Stimulated activated CD4-positive, alpha-beta T cell treated with anti-CD3 and anti-CD28 coated beads, Interleukin-4, amount 100 ng/mL, for 1 hour (primary cell): ENCODE measurements at places on chromosomes 7 and 10.

DNA sequence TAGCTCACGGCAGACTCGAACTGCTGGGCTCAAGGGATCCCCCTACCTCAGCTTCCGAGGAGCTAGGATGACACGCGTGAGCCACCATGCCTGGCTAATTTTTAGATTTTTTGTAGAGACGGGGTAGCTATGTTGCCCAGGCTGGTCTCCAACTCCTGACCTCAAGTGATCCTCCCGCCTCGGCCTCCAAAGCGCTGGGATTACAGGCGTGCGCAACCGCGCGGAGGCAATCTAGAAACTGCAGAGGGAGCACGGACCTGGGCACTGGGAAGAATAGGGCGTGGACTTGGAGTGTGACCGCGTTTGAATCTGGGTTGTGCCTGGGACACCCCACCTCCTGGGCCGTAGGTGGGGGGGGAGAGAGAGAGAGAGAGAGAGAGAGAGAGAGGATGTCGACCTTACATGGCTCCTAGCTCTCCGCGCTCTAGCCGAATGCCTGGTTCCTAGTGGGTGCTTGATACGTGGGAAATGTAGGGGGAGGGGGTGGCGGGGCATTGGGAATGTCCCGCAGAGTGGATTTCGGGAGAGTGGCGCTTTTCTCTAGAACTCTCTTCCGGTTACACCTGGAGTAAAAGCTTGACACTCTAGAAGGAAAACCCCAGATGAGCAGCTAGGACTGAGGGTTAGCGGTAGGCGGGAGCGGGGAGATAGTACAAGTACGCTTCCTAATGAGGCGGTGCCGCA, 1.2 kb upstream of the MAP3K8 start:
- DNase-seq, result no peak

DNA sequence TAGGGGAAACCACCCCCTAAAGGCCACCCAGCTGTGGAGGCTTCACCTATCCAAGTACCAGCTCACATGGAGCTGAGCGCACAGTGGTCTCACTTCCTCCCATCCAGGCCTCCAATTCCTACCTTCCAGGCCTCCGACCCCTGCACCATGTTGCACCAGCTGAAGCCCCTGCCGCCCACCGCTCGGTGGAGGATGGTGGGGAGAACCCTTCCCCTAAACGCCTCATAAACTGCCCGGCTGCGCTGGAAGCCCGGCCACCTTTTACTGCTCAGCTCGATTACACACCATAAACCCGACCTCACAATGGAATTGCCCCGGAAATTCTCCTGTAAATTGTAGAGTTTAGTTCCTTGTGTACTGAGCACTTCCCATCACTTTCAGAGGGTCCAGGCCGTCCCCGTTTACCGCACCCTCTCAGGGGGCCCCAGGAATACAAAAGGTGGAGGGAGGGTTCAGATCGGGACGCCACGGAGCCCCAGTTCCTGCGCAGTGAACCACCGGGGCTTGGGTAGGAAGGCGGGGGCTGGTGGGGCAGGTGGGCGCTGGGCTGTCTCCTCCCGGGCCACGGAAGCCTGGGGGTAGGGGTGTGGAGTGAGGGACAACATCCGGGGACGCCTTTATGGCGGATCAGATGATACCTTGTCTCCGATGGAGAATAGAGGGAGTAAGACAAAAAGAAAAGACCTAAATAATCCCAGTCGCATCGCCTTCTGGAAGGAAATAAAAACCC, 1.4 kb upstream of the HOXA7 start:
- DNase-seq, result no peak

DNA sequence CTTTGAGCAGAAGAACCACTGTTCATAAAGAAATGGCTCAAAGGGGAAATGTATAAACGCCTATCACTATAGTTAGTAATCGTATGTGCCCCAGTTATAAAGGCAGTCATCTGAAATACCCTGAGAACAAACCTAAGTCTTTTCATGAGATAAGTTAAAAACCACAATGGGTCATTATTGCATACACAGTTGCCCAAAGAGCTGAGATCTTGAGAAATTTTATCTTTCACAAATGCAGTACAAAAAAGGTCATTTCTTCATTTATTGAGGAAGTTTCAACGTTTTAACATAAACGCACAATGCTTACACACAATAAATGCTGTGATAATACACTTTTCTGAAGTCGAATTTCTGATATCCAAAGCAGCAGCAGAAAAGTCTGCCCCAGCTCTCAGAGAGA, 114.4 kb downstream of the MICU1 start:
- DNase-seq, result no peak

DNA sequence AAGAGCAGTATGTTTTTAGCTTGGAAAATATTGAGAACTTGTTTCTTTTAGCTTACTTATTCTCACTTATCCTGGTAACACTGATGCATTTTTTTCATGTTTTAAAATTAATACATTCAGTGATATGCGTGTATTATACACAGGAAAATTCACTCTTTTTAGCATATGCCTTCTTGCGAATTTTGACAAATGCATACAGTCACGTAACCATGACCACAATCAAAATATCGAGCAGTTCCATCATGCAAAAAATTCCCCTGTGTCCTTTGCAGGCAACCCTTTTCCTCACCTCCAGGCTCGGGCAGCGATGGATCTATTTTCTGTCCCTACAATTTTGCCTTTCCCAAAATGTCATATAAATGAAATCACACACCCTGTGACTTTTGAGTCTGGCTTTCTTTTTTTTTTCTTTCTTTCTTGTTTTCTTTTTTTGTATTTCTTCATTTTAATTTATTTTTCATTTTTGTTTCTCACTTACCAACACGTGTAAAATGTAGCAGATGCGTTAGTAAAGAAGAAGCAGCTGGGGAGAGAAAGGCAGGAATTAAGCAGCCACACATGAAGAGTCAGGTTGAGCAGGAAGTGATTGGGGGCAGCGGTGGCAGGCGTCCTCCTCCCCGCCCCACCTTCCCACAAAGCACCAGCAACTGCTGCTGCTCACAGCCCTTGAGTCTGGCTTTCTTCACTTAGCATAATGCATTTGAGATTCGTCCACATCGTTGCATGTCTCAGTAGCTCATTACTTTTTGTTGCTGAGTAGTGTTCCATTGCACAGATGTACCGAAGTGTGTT, 29.9 kb downstream of the ADRB1 start:
- no peak for DNase-seq

- no peak for DNase-seq
Observed at GRCh38 chr10:15035385-15036301, 8.1 kb upstream of the OLAH start.

DNA sequence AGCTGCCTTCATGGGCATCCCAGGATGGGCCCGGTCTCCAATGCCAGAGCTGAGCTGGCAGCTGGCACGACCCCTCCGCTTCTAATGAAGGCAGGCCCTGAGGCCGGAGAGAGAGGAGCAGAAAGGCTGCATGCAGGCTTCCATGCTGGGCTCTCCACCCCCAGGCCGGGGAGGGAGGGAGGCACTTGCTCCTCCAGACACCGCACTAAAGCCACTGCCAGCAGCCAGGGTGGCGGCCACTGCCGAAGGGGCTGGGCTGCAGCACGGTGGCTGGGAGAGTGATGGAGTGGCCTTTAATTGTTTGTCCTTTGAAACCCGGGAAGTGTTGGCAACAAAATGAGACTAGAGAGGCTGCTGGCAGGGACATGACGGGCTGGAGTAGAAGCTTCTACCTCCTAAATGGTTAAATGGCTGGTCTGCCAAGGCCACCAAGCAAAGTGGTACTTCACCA, 236.5 kb downstream of the SKAP2 start:
- DNase-seq, result no peak

DNA sequence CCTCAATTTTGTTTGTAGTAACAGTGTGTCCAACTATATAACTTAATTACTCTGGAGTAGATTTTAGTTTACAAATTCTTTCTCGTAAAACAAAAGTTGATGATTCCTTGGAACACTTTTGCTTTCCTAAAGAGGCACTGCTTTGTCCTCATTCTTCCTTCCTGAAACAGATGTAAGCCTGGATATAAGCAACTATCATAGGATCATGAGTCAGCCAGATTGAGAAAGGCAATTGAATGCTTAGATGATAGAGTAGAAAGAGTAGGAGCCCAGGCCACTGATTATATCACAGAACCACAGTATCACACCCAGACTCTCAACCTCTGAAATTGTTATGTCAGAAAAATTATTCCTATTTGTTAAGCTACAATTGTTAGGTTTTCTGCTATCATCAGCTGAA, 69.9 kb downstream of the TMEM106B start:
- no peak for DNase-seq

- no peak for DNase-seq
Observed at GRCh38 chr10:28317760-28318159, 14.9 kb upstream of the MPP7 start.

DNA sequence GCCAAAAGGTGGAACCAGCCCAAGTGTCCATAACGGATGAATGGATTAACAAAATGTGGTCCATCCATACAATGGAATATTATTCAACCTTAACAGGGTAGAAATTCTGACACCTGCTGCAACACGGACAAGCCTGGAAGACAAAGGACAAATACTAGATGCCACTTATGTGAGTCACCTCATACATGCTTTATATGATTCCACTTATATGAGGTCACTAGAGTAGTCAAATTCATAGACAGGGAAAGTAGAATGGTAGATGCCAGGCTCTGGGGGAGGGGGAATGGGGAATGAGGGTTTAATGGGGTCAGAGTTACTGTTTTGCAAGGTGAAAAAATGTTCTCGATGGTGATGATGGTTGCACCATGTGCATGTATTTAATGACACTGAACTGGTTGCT, 34.0 kb upstream of the CYTH3 start:
- DNase-seq, result no peak

DNA sequence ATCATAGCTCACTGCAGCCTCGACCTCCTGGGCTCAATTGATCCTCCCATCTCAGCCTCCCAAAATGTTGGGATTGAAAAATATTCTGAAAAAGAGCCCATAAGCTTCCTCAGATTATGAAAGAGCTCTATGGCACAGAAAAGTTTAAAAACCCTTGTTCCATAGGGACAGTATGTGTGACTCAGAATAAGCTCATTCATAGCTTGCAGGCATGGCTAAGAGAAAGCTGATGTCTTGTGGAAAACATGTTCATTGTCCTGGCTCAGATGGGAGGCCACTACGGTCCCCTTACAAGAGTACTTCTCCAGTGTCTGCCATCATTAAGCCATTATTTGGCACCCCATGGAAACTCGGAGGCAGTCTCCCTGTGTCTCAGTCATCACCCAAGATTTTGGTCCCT, 64.0 kb downstream of the CCDC3 start:
- DNase-seq, result no peak

GRCh38 chr7:101575168-101575567, 53.9 kb downstream of the MYL10 start:
- DNase-seq, result no peak

GRCh38 chr7:883055-884021, 7.0 kb downstream of the GET4 start:
- no peak for DNase-seq

DNA sequence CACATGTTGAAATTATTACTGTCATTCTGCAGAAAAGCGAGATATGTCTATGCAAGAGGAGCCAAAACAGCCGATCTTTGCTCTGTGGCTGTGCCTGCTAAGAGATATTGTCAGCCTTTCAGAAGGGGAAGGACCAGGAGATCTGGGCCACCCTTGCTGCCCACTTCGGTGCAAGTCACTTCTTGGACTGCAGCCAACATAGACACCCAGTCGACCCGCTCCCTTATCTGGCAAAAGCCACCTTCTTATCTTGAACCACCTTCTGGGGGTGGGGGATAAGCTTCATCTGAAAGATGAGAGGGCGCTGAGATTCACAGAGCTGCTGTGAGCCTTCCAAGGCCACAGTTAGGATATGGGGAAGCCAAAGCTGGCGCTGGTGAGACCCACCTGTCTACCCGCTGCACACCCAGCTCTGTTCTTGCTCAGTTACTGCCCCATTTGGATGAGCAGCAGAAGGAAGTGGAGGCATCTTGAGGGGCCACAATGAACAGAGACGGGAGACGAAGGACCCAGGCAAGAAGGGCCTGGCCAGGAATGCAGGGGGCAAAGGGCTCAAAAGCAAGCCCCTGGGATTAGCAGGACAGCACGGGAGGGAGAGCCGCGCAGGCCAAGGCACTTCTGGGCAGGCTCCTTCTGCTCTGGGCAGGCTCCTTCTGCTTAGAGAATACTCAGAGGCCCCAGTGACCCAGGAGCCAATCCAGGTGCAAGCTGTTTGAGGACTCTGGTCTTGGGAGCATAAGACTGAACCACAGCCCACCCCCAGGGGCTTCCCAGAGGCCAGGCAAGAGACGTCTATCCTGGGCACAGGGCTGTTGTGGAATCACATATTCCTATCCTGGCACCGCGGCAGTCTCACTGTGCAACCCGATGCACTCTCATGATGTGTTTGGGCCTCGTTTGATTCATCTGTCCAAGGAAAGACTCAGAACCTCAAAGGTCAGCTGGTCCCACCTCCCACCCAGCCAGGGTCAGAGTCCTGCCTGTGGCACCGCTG, 38.4 kb upstream of the NPFFR1 start:
- DNase-seq, result no peak

DNA sequence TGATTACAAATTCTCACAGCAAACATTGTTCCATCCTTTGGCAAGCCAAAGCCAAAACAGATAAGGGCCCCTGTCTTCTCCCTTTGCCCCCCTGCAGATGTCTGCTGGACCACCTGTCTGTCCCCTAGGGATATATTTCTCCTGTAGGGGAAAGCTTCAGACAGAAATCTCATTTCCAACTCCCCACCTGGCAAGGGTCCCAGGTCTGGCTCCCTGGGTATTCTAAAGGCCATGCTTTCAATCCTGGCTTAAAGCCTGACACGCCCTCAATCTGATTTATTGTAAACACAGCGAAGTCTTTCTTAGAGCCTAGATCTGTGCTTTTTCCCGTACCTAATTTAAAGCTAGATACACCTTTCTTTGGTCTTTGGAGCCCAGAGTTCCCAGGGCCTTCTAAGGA, 66.1 kb downstream of the KCNMA1 start:
- no peak for DNase-seq

GRCh38 chr7:4073750-4074149, 608.3 kb upstream of the FOXK1 start:
- DNase-seq, result no peak

DNA sequence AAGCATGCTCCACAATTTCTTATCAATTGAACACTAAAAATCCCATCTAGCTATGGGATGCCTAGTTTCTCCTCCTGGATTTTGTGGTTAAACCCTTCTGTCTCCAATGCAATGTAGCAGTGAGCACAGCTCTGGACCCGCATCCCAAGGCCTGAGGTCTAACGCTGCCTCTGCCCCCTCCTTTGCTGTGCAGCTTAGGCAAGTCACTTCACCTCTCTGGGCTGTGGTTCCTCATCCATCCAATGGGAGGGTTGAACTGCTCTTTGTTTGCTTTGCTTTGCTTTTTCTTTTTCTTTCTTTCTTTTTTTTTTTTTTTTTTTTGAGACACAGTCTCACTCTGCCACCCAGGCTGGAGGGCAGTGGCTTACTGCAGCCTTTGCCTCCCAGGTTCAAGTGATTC, 69.2 kb downstream of the PARP12 start:
- no peak for DNase-seq

- no peak for DNase-seq
Observed at GRCh38 chr10:122780391-122780790, 65.3 kb downstream of the CUZD1 start.

DNA sequence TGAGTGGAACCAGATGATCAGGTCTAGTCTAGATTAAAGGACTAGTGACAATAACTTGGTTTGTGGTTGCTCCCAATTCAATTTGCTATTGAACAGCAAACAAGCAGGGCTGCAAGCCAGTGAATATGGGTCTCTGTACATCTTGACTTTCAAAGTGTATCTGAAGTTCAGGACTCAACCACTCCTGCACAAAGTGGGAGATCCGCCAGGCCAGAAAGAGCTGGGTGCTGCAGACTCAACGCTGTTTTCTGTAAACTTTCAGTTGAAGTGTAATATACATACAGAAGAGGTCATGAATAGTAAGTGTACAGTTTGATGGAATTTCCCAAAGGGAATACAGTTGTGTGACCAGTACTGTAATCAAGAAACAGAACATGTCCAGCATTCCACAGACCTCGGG, 416.6 kb downstream of the RPS24 start:
- no peak for DNase-seq
